ENCODE measurements at places on chromosomes 3 and 15. TPM values are rescaled to one million over a fixed set of nuclear protein-coding genes. Genes with fewer than 3 reads are reported as not detected.
A peak's percentile ranks its signal among the peaks of the same experiment; 100 is the strongest.

GRCh38 chr15:34047893-34048775 lies 9.1 kb upstream of the AVEN start:
- H3K4me3 ChIP-seq: no peak overlapping the region
- no peaks in the 10 kb centered on the region for H3K4me1 ChIP-seq
- H3K36me3 ChIP-seq: no peaks in the 10 kb centered on the region
- H3K27ac ChIP-seq: no peak overlapping the region
- no peaks in the 10 kb centered on the region for H3K27me3 ChIP-seq

Gene HCLS1
- polyA plus RNA-seq: 0.11 TPM

DNA sequence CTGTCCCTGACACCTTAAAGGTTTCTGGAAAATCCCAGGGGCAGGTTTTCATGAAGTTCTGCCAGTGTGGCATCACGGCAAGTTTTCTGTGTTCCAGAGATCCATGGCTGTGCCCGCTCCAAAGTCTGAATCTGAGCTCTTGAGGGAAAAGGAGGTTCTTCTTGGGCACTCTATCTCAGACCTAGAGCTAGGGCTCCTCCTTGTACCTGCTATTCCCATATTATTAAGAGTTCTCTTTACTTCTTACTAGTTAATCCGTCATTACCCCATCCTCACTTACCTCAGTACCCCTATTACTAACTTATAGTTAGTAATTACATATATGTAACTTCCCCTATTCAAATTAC lies 5.9 kb upstream of the TRA2B start:
- H3K4me3 ChIP-seq: no peak overlapping the region
- no peaks in the 10 kb centered on the region for H3K36me3 ChIP-seq
- no peaks in the 10 kb centered on the region for H3K27me3 ChIP-seq
- no peaks in the 10 kb centered on the region for H3K4me1 ChIP-seq
- no peak overlapping the region for H3K27ac ChIP-seq
- DNase-seq: no peak

- H3K27me3 ChIP-seq: no peaks in the 10 kb centered on the region
- no peaks in the 10 kb centered on the region for H3K36me3 ChIP-seq
- no peak for DNase-seq
- H3K4me1 ChIP-seq: peaks cover 9% of the 10 kb centered on the region
- H3K4me3 ChIP-seq: no peak overlapping the region
- H3K27ac ChIP-seq: no peak overlapping the region
Measured at GRCh38 chr3:43207628-43208085, 78.7 kb upstream of the SNRK start.

GRCh38 chr3:138862924-138863775 lies 28.4 kb upstream of the PIK3CB start:
- no peak overlapping the region for H3K27ac ChIP-seq
- H3K4me1 ChIP-seq: peaks cover 6% of the 10 kb centered on the region
- DNase-seq: peak; percentile 63
- no peaks in the 10 kb centered on the region for H3K27me3 ChIP-seq
- H3K36me3 ChIP-seq: no peaks in the 10 kb centered on the region
- H3K4me3 ChIP-seq: no peak overlapping the region

DNA sequence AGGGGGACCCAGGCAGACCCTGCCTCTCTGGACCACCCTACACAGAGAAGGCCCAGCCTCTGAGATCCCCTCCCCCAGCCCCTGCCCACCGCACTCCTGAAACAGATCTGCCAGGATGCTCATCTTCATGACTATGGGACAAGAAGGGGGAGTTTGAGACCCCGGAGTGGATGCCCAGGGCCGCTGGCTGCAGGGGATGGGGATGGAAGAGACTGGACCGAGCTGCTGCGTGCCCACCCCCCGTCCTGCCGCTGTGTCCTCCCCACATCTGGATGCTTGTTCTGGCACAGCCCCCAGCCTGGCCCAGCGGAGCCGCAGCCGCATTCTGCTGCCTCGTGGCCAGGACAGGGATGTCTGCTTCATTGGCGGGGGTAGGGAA lies 30.3 kb upstream of the SEMA3F start:
- H3K36me3 ChIP-seq: no peaks in the 10 kb centered on the region
- H3K4me1 ChIP-seq: peaks cover 29% of the 10 kb centered on the region
- no peak overlapping the region for H3K4me3 ChIP-seq
- no peaks in the 10 kb centered on the region for H3K27me3 ChIP-seq
- no peak overlapping the region for H3K27ac ChIP-seq

GRCh38 chr3:136990826-136991225 lies 33.0 kb downstream of the IL20RB start:
- no peaks in the 10 kb centered on the region for H3K27me3 ChIP-seq
- no peaks in the 10 kb centered on the region for H3K36me3 ChIP-seq
- no peak overlapping the region for H3K27ac ChIP-seq
- no peaks in the 10 kb centered on the region for H3K4me1 ChIP-seq
- no peak for DNase-seq

DNA sequence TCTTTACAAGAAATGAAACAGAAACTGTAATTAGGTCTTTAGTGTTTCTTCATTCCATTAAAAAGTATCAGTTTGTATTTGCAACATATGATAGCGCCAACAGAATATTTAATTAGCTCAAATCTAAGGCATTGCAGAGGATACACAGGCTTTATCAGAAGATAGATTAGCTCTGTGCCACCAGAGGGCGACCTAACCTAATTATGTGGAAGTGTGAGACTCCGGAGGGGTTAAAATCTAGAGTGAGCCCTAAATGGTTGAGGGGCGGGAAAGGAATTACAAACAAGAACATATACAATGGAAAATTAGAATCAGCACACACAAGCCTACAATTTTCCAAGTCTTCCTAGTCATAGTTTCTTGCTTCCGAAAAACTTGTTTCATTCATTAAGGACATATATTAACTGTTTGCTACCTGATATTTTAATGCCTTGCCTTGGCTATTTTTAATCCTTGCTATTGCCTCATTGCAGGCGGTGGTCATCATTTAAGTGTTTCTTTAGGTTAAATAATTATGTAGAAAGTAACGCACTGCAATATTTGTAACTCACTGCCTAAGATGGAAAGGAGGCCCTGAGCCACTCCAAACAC lies 18.0 kb upstream of the RYR3 start:
- H3K36me3 ChIP-seq: no peaks in the 10 kb centered on the region
- no peaks in the 10 kb centered on the region for H3K27me3 ChIP-seq
- DNase-seq: peak; percentile 84

- no peaks in the 10 kb centered on the region for H3K27me3 ChIP-seq
- no peak overlapping the region for H3K4me3 ChIP-seq
- H3K36me3 ChIP-seq: no peaks in the 10 kb centered on the region
- no peaks in the 10 kb centered on the region for H3K4me1 ChIP-seq
- no peak overlapping the region for H3K27ac ChIP-seq
- DNase-seq: no peak
Measured at GRCh38 chr3:182005701-182006100, 294.0 kb downstream of the SOX2 start.

DNA sequence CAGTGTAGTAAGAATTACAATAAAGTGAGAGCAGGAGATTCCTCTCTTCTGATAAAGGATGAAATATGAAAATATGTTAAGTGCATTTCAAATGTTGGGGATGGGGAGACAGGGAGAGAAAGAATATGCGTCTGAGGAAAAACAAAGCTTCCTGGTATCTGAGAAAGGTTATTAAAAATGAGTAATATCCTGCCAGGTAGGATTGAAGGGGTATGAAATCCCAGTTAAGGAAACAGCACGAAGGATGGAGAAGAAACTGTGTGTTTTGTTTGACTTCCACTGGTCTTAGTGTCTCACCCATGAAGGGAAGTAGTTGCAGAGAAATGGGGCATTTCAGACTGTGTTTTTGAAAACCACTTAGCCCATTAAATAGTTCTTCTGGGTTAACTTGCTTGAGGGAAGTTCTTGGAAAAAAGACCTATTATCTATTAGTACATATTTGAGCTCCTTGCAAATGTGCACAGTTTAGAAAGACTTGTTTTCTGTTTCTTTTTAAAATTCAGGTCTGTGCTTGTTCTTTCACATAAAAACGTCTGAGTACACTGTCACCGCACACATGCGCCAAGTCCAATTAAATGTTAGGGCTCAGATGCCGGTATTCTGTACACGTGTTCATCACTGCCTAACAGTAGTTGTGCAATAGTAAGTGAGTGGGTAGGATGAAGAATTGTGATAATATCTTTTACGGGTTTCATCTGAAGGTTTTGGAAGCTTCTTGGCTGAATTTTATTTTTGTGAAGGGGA lies 196.1 kb upstream of the P2RY1 start:
- peaks cover 11% of the 10 kb centered on the region for H3K4me1 ChIP-seq
- H3K27me3 ChIP-seq: no peaks in the 10 kb centered on the region
- H3K36me3 ChIP-seq: no peaks in the 10 kb centered on the region
- H3K4me3 ChIP-seq: no peak overlapping the region
- peak; percentile 66 for DNase-seq
- H3K27ac ChIP-seq: no peak overlapping the region

GRCh38 chr3:194691481-194692283 lies 6.0 kb downstream of the FAM43A start:
- no peaks in the 10 kb centered on the region for H3K27me3 ChIP-seq
- H3K4me1 ChIP-seq: peaks cover 14% of the 10 kb centered on the region
- DNase-seq: no peak

Gene HAPLN3
- 8.1 TPM for polyA plus RNA-seq

DNA sequence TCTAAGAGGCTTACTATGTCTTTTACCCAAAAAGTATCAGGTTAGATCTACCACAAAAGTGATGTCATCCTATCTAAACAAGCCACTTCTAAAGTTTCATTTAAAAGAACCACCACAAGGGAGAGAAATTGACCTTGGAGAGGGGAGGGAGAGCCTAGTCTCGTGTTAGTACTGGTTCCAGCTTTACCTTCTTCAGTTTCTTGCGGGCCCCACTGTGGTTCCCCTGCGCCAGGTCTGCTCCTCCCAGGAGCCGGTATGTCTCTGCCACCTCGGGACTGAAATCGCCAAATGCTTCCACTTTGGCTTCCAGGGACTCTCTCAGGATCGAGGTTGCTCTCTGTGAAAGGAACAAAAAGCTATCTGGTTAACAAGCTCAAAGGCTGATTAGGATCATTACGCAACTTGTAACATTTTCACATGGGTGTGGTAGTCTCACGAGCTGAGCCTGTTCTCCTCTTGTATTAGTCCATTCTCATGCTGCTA lies 51.1 kb downstream of the SYNM start:
- no peak overlapping the region for H3K27ac ChIP-seq
- H3K4me1 ChIP-seq: no peaks in the 10 kb centered on the region
- DNase-seq: peak; percentile 10
- no peaks in the 10 kb centered on the region for H3K36me3 ChIP-seq

Gene IL12A
- polyA plus RNA-seq: not detected

DNA sequence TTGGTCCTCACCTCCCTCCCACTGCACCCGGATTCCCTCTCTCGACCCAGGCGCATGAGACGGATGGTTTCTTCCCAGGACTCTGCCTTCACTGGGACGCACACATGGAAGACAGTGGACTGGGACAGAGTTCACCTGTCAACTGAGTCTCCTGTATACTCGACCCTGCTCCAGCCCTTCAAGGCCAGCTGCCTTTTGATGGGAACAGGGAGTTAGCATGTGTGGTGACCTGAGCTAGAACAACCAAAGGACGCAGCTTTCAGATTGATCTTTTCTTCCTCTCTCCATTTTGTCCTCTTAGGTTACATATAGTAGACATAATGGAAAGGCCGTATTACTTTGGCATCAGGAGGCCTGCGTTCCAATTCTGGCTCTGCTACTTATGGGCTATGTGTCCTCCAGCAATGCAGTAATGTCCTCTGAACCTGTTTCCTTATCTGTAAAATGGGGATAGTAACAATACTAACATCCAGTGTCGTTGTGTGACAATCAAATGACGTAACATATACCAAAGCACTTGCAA lies 94.1 kb downstream of the PEX5L start:
- H3K27ac ChIP-seq: no peak overlapping the region
- H3K27me3 ChIP-seq: no peaks in the 10 kb centered on the region

Gene CYP8B1
- polyA plus RNA-seq: not detected

DNA sequence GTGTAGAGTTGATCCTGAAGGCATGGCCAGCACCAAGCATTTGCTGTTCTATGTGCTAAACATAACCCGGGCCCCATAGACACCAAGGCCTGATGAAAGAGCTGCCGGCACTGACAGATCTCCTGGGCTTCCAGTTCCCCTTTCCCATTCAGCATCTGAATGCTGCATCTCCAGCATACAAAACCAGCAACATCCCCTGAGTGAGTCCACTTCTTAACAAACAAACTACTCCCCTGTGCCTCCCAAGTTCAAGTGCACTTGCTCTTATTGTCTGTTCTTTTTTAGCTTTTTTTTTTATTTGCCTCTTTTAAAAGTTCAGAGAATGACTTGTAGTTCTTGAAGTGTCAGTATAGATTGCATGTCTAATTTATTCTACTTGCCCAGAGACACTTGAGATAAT lies 156.0 kb downstream of the EDEM1 start:
- no peaks in the 10 kb centered on the region for H3K27me3 ChIP-seq
- peaks cover 6% of the 10 kb centered on the region for H3K4me1 ChIP-seq
- H3K27ac ChIP-seq: no peak overlapping the region
- H3K36me3 ChIP-seq: no peaks in the 10 kb centered on the region
